ENCODE measurements at places on chromosomes 11 and 22.
A peak's percentile ranks its signal among the peaks of the same experiment; 100 is the strongest.

DNA sequence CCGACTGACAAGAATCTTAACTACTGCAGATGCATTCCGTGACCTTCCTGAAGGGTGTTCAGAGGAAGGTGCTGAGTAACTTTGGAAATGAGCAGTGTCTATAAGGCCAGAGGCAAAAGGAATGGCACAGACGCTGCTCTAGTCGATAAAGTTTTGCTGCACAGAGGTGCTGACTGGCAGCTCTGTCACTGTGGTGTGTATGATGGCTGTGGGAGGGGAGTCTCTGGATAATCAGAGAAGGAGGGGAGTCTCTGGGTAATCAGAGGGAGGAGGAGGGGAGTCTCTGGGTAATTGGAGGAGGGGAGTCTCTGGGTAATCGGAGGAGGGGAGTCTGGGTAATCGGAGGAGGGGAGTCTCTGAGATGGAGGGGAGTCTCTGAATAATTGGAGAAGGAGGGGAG, 18.4 kb downstream of the PTDSS2 start:
- no peak for DNase-seq

DNA sequence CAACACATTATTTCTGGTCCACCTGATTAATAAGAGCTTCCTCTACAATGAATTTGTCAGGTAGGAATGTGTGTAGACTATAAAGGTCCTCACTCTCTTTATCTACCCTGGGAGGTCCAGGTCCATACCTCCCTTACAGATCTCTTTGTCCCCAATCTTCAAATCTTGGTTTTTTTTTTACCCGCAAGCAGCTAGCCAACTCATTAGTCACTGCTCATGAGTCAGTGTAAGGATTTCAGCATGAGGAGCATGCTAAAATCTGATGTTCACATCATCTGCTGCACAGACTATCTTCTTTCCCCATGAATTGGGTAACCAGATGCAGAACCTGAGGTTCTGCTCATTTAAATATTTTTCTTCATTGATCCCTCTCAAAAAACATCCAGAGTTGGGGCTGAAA, 397.0 kb upstream of the ISX start:
- no peak for DNase-seq

DNA sequence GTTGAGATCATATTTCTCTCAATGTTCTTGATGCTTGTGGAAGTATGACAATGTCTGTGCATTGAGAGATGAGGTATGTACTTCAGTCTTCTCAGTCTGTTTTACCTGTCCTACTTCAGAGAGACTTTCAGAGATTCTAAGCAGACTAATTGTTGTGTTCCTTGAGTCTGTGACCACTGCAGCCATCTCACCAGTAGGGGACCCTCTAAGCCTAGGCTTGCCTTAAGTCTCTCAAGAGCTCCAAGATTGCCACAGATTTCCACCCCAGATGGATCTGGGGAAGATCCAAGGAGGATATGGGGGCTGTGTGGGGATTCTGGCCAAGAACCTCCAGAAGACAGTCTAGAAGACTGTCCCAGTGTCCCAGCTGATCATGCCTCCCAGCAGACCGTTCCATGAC, 179.9 kb upstream of the PLET1 start:
- no peak for DNase-seq

- DNase-seq = peak; percentile 22
Observed at GRCh38 chr11:45385844-45386243, 99.7 kb upstream of the SYT13 start.

DNA sequence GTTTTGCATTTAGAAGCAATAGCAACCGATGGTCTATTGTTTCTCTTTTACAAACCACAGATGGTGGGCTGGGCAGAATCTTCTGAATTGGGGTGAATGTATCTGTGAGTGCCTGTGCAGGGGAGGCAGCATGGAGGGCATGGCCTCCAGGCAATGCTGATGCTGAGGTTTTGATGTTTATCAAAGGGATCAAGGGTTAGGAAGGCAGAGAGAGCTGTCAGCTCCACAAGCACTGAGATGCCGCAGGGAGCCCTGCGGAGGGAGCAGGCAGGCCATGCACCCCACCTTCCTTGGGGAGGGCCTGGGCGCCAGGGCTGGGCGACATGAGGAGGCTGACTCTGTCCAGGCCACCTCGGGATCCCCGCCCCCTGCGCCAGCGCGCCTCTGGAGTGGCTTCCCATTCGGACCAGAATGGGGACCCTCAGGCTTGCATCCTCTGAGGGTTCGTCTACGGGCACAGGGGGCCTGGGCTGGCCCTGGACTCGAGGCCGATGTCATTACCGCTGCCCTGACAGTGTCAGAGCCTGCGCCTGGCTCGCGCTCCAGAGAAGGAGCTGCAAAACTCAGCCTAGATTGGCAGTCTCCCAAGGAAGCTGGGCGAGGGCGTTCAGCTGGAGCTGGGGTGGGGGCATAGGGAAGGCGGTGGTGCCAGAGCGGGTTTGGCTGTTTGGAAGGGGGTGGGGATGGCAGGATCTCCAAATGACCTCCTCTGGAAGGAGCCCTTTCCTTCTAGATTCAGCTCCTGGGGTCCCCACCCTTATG, 13.9 kb upstream of the TH start:
- no peak for DNase-seq

DNA sequence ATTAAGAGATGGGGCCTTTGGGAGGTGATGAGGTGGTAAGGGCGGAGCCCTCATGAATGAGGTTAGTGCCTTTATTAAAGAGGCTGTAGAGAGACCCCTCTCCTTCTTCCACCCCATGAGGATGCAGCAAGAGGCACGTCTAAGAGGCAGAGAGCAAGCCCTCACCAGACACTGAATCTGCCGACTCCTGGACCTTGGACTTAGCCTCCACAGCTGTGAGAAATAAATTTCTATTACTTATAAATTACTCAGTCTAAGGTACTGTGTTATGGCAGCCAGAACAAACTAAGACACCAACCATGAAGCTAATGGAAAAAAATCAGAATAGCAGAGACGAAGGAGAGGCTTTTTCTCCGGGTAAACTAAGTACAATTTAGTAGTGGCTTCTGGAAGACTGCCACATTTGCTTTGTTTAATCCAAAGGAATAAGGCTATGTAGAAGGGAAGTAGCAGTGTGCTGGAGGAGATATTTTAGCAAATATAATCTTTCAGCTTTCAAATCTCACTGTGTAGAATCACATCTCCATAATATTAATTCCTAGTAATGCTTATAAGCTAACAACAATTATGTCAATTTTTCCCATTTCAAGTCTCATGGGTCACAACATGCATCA, 12.3 kb upstream of the SIK2 start:
- no peak for DNase-seq

DNA sequence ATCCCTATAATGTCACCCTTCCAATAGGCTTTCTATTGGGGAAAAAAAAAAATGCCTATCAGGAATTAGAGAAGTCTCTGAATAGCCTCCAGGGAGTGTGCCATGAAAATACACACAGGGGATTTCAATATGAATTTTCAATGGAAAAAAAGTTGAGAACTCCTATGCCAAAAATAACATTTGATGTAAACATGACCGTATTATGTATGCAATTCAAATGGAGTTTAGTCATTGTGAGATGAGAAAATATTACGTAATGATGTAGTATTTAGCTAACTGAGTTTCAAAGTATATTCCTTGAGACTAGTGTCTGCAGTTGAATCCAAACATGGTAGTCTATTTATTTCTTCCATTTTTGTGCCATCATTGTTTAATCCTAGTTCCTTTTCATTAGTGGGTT, 182.3 kb downstream of the BLID start:
- no peak for DNase-seq
